Kidney tubule cell (primary cell): ENCODE measurements at places on chromosomes 2 and 18.

- no peak for DNase-seq
These were observed 268.4 kb downstream of the IRS1 start for GRCh38 chr2:226531061-226531810.

DNA sequence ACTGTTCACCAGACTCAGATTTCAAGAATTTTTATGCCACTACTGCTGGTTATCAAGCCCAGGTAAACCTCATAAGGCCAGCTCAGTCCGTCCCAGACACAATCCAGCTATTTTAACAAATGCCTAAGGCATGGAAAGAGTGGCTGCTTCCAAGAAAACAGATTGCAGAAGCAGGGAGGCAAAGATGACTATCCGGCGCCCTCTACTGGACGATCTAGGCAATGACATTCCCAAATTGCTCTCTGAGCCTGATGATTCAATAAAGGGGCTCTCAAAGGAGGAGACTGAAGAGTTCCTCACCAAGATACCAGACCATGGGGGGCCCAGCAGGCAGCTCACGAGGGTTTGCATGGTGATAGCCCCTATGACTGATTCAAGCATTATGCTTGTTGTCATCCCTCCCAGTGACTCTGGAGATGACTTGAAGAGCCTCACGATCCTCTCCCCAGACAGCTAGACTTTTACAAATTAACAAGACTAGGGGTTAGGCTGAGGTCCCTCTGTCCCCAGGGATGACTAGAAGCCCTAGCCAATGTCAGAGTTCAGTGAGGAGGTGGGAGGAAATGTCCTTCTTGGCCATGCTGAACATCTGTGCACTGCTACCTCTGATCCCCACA lies 25.0 kb downstream of the SERPINB8 start:
- peak; percentile 33 for DNase-seq

- DNase-seq = no peak
These were observed 74.9 kb upstream of the MYL1 start for GRCh38 chr2:210389856-210390255.

- DNase-seq = peak; percentile 33
These were observed 13.5 kb downstream of the LMAN1 start for GRCh38 chr18:59345556-59345955.

DNA sequence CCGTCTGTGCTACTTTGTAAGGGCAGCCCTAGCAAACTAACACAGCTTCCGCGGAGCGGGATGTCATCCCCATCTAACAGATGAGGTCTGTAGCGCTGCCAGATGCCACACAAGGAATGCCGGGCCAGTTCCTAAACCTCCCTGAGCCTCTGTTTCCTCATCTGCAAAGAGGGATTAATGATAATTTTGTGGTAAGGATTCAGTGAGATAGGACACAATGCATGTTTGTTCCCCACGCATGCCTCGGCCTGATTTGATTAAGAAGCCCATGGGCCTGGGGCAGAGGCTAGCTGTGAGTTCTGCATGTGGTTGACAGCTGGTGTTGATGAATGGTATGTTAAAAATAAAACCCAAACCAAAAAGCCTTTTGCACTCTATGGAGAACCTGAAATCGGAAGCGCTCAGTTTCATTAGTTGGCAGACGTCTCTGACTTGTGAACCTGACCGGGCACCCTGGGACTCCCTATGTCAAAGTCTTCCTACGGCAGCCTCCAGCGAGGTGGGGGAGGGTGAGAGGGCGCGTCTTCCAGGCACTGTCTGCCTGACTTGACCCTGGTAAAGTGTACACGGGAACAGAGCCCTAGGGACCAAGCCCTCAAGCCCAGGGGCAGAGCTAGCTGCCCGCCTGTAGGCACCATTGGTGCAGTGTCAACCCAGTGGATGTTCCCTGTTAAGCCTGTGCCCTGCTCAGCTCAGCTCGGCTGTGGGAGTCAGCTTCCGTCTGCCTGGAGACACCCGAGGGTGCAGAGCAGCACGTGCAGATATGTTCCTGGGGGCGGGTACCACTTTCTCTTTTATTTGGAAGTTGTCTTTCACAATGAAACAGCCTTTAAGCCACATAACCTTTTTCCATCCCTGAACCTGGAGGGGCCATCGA lies 14.8 kb upstream of the INHBB start:
- DNase-seq = no peak

DNA sequence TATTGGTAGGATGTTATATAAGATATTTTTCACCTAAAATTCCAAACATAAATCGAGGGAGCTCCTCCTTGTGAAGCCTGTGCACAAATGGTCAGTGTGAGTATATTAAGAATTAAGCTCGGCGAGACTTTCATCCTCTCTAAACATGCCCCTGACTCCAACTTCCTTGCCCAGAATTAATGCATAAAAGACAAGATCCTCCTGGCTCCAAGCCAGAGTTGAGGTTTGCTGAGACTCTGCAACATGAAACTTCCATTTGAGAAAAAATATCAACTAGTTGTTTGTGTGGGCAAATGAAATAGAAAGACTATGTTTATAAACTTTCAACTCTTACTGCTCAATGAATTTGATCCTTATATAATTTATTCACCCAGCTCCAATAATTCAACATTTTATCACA lies 68.1 kb downstream of the CCDC178 start:
- DNase-seq = no peak

GRCh38 chr2:238851026-238851425 lies 3.1 kb downstream of the TWIST2 start:
- DNase-seq = no peak

GRCh38 chr18:55326134-55326533 lies 261.9 kb downstream of the TCF4 start:
- peak; percentile 3 for DNase-seq

- DNase-seq = no peak
These were observed 1.1 kb upstream of the SNED1 start for GRCh38 chr2:240997141-240997855.

- DNase-seq = no peak
These were observed 48.4 kb downstream of the DCDC2C start for GRCh38 chr2:3751806-3752205.

DNA sequence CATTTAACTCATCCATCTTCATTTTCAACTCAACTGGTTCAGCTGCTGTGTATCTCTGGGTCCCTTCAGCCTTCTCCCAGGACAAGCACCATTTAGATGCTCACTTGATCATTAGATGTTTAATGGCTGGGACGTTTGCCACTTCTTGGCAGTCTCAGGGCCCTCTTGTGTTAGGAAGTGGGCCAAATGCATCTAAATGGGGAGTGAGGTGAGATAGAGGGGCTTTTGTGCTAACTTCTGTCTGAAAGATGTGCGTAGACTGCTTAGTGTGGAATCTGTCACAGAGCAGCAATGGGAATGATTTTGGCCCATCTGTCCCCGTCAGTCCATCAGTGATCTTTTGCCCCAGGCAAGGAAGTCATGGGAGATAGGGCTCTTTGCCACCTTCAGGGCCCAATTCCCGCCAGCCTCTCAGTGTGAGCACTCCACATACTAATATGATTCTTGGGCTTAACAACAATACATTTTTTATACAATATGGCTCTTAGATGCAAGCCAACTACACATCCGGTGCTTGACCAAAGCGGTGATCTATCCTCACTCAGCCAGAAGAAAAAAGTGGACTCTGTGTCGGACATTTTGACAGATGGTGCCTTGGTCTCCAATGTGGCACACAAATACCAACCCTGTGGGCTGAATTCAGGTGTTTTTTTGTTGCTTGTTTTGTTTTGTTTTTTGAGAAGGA lies 95.7 kb upstream of the EPC2 start:
- DNase-seq = no peak

- DNase-seq = no peak
These were observed 17.3 kb upstream of the TTR start for GRCh38 chr18:31574359-31574758.

GRCh38 chr18:49625021-49625691 lies 63.3 kb downstream of the LIPG start:
- DNase-seq = peak; percentile 45

GRCh38 chr2:176388861-176389260 lies 119.6 kb downstream of the MTX2 start:
- no peak for DNase-seq

- no peak for DNase-seq
These were observed 2.2 kb upstream of the PDIA6 start for GRCh38 chr2:10814571-10815331.

DNA sequence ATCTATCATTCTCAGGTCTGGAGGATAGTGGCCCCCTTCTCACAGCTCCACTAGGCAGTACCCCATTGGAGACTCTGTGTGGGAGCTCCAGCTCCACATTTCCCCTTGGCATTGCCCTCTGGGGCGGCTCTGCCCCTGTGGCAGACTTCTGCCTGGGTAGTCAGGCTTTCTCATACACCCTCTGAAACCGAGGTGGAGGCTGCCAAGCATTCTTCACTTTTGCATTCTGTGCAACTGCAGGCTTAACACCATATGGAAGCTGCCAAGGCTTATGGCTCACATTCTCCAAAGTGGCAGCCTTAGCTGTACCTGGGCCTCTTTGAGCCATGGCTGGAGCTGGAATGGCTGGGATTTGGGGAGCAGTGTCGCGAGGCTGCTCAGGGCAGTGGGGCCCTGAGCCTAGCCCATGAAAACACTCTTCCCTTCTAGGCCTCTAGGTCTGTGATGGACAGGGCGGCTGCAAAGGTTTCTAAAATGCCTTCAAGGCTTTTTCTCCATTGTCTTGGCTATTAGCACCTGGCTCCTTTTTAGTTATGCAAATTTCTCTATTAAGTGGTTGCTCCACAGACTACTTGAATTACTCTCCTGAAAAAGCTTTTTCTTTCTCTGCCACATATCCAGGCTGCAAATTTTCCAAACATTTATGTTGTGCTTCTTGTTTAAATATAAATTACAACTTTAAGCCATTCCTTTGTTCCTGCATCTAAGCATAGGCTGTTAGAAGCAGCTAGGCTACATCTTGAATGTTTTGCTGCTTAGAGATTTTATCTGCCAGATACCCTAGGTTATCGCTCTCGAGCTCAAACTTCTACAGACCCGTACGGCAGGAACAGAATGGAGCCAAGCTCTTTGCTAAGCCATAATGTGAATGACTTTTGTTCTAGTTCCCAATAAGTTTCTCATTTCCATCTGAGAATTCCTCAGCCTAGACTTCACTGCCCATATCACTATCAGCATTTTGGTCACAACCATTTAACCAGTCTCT lies 206.5 kb downstream of the CPS1 start:
- DNase-seq = no peak

GRCh38 chr2:135212757-135213156 lies 160.7 kb downstream of the RAB3GAP1 start:
- no peak for DNase-seq

DNA sequence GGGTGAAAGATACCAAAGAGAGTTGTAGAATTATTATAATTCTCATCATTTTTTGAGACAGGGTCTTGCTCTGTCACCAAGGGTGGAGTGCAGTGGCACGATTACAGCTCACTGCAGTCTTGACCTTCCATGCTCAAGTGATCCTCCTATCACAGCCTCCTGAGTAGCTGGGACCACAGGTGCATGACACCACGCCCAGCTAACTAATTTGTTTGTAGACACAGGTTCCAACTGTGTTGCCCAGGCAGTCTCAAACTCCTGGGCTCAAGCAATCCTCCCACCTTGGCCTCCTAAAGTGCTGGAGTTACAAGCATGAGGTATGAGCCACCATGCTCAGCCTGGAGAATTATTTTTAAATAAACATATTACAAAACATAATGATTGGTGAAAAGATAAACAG lies 92.8 kb upstream of the MSH6 start:
- peak; percentile 13 for DNase-seq

GRCh38 chr18:65133610-65134009 lies 617.2 kb upstream of the CDH7 start:
- no peak for DNase-seq

GRCh38 chr18:54852780-54853675 lies 24.8 kb downstream of the RAB27B start:
- no peak for DNase-seq

DNA sequence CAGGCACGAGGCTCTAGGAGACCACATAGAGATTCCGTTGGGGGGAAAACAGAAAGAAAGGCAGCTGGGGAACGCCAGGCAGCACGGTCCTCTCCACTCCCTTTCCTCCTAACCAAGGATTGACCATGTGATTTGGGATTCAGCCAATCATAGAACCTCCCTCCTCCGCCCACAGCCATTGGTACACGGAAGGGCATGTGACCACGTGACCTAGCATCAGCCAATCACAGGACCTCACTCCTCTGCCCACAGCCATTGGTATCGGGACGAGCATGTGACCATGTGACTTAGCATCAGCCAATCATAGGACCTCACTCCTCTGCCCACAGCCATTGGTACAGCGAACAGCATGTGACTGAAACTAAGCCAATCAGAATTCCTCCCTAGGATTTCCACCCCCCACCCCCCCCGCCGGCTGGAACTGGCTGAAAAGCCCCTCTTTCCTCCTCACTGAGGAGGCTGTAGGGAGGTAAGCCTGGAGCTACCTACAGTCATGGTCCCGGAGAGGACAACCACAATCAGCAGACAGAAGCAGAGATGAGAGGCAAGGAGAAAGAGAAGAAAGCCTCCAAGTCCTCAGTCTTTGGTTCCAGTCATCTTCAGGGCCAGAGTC lies 7.6 kb downstream of the SERPINE2 start:
- no peak for DNase-seq

DNA sequence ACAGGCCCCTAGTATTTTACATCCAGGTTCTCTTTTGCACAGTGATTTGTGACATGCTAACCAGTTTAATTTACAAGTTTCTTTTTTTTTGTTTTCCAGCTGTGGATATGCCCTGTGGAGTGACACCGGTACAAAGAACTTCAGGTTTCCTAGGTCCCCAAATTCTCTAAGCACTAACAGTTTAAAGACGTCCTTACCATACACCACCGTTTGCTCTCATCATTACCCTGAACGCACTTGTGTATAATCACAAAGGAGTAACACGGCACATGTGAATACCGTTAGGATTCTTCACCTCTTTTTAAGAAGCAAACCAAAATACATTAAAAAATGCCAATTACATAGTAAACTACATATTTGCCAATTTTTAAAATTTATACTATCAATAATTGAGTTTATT lies 853 bp downstream of the LANCL1 start:
- no peak for DNase-seq

DNA sequence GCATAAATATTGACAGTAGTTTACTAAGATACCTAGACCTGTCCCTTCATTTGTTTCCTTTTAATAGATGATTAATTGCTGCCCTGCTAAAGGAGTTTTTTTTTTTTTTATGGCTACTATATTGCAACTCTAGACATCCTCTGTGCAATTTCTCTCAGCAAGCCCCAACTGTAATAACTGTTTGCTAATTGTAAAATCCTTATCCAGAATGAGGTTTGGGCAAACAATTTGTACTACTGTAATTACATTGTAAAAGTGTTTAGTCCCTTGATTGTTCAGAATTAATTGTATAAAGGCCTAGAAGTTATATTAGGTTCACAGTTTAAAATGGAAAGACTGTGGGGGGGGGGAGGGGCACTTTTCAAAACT lies 3.7 kb upstream of the MEIS1 start:
- no peak for DNase-seq

- peak; percentile 4 for DNase-seq
These were observed 820.6 kb upstream of the PIK3C3 start for GRCh38 chr18:41134426-41134825.

DNA sequence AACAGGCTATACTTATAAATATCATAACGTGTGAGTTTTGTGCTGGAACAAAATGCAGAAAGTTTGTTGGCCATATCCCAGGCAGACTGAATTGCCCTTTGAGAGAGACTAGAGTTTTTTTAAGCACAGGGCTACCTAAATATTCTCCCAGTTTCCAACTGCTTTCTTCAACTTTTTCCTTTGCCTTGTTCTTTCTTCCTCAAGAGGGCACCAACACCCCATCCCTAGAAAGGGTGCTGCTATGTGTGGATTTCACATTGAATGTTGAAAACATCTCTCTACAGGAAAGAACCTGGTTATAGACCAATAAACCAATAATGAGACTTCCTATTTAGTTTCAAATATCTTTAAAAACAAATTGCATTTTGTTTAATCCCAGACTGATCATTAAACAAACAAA lies 87.9 kb downstream of the ICOS start:
- peak; percentile 44 for DNase-seq

- DNase-seq = no peak
These were observed 66.6 kb upstream of the ZNF397 start for GRCh38 chr18:35174093-35174731.
